Stimulated activated CD8-positive, alpha-beta memory T cell treated with anti-CD3 and anti-CD28 coated beads, Interleukin-7, amount 100 ng/mL, for 4 hours (primary cell): ENCODE measurements at places on chromosomes 1 and 21.

DNA sequence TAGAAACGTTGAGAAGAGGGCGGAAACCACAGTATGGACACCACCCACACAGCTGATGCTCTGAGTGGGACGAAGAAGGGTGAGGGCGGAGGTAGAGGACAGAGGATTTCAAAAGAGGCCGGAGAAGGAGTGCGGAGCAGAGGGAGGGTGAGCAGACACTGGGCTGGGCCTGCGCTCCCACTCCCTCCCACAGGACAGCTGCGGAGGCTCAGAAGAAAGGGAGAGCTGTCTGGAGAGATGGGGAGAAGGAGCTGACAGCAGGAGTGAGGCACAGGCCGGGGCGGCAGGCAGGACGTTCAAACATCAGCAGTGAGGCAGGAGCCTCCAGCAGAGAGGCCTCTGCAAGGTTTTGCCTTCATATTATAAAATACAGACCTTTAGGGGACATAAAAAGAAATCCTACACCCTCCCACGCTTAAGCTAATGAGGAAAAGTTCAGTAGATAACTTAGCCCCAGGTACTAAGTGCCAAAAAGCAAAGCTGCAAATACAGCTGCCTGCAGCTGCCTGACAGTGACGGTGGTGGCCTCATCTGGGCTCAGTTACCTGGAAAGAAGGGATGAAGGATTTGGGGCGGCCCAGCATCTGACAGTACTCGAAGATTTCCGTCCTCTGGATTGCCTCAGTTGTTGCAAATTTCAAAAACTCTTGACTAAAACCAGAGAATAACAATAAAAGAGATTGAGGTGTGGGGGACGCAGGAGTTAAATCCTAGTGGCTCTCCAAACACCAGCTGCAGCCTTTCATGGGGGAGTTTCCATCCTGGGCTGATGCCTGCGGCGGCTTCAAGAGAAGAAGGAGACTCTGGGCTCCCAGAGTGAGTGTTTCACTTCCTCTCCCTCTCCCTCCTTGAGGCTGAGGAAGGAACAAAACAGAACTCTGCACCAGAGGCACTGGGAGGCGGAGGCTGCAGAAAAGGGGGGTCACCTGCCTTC is 25.6 kb downstream of the SEC16B start:
- no peak for DNase-seq

DNA sequence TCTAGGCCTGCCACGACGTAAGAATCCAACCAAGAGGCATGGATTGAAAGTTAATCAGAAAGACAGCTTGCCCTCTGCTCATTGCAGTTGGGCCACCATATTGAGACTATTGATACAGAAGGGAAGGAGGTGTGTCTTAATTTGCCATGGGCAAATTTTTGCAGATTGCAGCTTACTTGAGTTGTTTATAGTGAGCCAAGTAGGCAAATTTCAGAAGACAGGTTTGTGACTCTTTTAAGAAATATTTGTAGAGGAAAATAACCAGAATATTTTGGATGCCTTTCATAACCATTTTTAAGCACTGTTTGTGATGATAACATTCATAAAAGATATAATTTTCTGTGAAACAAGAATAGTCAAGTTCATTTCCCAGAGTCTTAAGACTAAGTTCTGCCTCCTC is 74.1 kb downstream of the PRDM2 start:
- no peak for DNase-seq

DNA sequence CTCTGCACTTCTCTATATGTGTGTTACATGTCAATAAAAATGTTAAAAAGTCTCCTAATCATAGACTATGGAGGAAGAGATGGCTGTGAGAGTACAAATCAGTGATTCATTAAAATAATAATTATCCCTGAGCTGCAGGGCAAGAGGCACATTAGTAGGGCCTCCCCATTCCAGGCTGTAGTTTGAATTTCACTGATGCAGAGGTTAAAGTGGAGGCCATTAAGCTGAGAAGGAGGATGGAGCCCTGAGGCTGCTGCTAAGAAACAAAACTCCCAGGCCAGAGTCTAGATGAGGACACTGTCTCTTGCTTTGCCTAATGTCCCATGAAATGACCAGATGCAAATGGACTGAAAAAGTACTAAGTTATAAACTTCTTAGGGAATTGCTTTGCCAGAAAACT is 89.1 kb upstream of the WDR26 start:
- DNase-seq: no peak

DNA sequence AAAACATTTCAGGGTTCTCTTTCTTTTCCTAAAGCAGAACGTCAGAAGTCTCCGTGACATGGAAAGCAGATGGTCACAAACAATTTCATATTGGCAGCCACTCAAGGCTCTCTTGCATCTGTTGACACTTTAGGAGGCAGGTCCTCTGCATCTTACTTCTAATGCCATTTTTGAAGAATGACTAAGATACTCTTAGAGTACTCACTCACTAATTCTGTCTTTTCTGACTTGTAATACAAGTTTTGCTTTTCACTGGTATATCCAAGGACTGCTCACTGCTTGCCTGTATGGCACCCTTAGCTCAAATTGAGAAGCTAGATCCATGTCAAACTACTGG is 68.3 kb downstream of the PRRX1 start:
- no peak for DNase-seq

DNA sequence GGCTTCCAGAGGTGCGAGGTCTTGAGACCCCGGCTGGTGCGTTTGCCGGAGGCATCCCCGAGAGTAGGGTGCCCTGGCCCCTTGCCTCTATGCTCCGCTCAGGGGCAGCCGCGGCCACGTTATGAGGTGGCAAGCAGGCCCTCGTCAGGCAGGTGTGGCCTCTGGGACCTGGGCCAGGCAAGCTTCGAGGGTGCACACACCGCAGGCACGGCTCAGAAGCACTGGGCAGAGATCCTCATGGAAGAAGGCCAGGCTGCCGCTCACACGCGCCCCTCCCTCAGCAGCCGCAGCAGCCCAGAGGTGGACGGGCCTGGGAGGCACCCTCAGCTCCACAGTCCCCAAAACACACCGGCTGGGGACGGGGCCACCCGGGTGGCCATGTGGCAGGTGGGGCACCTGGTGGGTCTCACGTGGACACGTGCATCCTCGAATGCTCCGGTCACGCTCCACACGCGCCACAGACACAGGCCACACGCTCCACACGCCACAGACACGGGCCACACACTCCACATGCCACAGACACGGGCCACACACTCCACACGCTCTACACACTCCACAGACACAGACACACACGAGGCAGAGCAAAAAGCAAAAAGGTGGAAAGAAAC is 6.5 kb downstream of the SDF4 start:
- no peak for DNase-seq

DNA sequence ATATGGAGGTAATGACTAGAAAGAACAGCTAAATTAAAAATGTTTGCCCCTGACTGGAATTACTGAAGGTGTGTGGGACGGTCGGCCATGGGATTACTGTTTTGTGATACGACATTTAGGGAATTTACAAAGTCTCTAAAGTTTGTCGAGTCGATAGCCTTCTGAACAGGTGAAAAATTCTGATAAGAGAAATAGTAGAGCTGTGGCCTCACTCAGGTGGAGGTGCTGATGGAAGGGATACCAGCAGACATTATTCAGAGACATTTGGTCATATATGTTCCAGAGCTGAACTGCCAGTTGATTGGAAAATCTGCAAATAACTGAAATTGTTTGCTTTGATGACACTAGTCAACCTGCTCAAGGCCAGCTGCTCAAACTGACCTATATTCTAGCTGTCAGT is 71.1 kb downstream of the ADCY10 start:
- DNase-seq: no peak

DNA sequence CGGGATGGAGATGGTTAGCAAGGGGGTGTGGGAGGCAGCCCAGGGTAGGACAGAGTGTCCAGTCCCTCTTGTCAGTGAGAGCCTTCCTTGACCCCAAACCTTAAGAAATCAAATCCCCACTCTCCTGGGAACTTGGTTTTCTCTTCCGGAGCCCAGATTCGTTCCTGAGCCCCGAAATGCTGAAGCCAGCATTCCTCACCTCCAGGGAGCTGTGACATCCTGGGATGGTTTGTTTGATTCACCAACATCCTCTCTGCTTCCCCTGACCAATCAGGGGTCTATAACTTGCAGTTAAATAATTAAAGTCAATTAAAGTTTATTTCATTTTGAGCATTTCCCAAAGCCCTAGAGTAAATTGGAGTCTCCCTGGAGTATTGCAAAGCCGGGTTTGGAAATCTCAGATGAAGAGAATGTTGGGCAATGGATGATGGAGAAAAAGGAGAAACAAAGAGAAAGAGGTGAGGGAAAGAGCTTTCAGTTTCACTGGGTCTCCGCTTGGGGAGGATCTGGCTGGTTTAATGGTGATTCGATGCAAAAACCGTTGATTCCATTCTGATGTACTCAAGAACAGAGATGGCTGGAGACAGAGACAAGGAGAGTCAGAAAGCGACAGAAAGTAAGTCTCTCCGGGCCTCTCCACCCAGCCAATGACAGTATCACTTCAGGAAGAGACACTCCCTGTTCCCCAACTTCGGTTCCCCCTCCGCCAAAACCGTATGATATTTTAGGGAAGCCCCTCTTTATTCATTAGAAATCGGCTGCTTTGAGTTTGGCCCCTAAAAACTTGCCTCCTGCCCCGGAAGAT is 12.8 kb upstream of the ALX3 start:
- DNase-seq: no peak

GRCh38 chr1:178539291-178539690 is 26.4 kb downstream of the TEX35 start:
- no peak for DNase-seq

- no peak for DNase-seq
Observed at GRCh38 chr1:20153000-20153418, 13.9 kb downstream of the PLA2G2F start.

- DNase-seq: no peak
Observed at GRCh38 chr1:34245967-34246366, 69.3 kb downstream of the C1orf94 start.

GRCh38 chr1:208137193-208137592 is 107.0 kb downstream of the PLXNA2 start:
- DNase-seq: no peak

DNA sequence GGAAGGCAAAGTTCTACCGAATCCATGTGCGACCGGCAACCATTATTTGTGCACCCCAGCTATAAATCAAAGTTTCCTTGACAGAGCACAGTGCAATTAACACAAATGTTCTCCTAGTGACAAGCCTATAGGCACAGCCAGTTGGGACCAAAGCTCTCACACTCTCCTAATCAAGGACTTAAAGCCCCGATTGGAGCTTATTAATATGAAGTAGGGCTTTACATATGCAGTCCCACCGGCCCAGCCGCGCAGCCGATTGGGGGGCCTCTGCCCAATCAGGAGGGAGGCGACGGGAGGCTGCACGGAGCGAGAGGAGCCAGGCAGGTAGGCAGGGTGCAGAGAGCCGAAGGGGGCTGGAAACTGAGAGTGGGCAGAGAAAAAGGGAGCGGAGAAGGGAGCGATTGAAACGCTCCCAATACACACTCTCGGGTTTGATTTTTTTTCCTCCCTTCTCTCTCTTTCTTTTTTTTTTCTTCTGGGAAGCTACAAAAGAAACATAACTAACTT is at the start of gene ESRRG:
ESRRG (minus strand) TSS at position 156 of the 507 bp plus-strand sequence; CDS start at position 26, 130 bp downstream.
- no peak for DNase-seq

- DNase-seq: no peak
Observed at GRCh38 chr1:198641501-198641900, 2.7 kb downstream of the PTPRC start.

- DNase-seq: no peak
Observed at GRCh38 chr1:44282704-44283426, 69.6 kb downstream of the DMAP1 start.

DNA sequence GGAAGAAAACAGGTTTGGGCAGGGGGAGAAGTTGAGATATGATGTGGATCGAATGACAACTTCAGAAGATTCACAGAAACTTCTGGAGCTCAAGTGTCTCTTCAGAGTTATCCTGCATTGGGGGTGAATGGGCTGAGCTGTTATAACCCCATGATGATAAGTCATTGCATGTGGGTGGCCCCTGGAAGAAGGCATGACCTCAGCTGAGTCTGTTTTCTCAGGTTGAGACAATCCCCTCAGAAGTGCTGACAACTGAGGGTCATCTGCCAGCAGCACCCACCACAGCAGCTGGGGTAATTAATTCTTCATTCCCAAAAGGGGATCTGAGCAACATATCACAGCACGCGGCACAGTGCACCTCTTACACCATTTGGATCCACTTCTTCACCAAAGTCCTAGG is 138.6 kb upstream of the CAMK1G start:
- DNase-seq: no peak

GRCh38 chr1:41286486-41286885 is 44.4 kb upstream of the SCMH1 start:
- no peak for DNase-seq

DNA sequence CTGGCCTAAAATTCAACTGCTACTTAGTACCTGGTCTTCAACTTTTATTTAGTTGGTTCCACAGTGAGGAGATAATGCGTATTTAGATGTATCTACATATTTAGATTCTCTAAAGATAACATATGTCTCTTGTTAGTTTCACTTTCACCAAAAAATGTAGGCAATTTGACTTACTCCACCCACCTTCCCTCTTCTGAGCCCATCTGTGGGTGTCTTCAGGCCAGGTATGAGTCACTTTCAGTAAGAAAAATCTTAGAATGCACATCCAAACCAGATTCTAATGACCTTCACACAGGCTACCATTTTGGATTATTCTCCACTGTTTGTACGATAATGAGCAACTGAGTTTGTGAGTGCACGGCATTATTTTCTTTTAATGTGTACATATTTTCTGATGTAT is 501.7 kb downstream of the NEGR1 start:
- DNase-seq: no peak

GRCh38 chr1:220380885-220381284 is 108.6 kb upstream of the RAB3GAP2 start:
- DNase-seq: no peak

DNA sequence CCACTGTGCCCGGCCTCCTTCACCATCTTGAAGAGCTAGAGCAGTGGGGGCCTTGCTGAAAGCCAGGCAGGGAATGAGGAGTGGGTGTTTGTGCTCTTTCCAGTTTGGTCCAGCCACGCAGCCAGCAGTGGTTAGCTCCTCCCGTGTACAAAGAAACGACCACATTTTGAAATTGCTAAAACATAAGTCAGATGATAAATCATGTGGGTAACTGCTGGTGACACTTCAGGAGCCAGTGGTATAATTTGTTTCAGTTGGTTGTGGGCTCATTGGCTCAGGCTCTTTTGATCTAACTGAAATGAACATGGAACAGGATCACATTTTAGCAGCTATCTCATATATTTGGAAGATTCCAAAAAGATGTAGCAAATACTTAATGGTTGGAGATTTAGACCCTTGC is 87.6 kb downstream of the MTR start:
- DNase-seq: no peak

GRCh38 chr1:154871374-154871773 is 1.3 kb upstream of the KCNN3 start:
- DNase-seq: no peak
